ENCODE measurements at places on chromosomes 2 and 18.

DNA sequence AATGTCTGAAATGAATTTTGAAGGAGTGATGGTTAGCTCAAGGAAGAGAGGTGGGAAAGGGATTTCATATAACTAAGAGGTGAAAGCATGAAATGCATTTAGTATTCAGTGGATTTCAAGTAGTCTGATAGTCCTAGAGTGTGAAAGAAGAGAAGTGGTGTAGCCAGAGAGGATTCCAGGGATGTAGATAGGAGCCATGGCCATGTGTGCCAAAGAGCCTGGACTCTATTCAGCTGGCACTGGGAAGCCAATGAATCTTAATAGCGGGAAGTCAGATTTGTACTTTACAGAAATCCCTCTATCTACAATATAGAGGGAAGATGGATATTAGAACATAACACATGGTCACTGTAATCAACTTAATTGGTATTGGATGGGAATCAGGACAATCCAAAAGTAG lies 8.3 kb upstream of the BOLL start:
- no peak for DNase-seq

DNA sequence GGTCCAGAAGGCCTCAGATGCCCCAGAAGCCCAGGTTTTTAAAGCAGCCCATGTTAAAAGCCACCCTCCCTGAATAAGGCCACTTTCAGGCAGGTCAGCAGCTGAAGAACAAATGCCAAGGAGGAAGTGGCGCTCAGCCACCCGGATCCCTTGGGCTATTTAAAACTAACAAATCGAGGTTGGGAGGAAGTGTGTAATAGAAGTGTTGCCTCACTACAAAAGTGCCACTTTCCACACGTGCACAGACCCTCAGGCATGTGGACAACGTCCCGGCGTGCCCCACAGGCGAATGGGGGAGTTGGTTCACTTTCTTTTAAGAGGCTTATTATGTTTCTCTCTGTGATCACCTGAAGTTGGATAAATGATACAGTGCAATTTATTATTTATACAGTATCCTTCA lies 173.8 kb upstream of the SALL3 start:
- no peak for DNase-seq

- DNase-seq = no peak
Measured at GRCh38 chr18:45626330-45627203, 11.3 kb downstream of the SLC14A2 start.

GRCh38 chr2:151161821-151162551 lies 99.7 kb downstream of the RBM43 start:
- peak; percentile 30 for DNase-seq

- DNase-seq = no peak
Measured at GRCh38 chr2:143422681-143423080, 293.5 kb downstream of the ARHGAP15 start.

- DNase-seq = no peak
Measured at GRCh38 chr2:190050001-190050400, 12.5 kb downstream of the MSTN start.

- no peak for DNase-seq
Measured at GRCh38 chr2:231189571-231190495, 8.6 kb upstream of the ARMC9 start.

GRCh38 chr18:9466127-9466526 lies 9.2 kb upstream of the RALBP1 start:
- DNase-seq = no peak

Data from NCI-H1105 treated with DMSO at 0.1 percent for 48 hours (cell line).